ENCODE measurements at places on chromosomes 12 and 14.

DNA sequence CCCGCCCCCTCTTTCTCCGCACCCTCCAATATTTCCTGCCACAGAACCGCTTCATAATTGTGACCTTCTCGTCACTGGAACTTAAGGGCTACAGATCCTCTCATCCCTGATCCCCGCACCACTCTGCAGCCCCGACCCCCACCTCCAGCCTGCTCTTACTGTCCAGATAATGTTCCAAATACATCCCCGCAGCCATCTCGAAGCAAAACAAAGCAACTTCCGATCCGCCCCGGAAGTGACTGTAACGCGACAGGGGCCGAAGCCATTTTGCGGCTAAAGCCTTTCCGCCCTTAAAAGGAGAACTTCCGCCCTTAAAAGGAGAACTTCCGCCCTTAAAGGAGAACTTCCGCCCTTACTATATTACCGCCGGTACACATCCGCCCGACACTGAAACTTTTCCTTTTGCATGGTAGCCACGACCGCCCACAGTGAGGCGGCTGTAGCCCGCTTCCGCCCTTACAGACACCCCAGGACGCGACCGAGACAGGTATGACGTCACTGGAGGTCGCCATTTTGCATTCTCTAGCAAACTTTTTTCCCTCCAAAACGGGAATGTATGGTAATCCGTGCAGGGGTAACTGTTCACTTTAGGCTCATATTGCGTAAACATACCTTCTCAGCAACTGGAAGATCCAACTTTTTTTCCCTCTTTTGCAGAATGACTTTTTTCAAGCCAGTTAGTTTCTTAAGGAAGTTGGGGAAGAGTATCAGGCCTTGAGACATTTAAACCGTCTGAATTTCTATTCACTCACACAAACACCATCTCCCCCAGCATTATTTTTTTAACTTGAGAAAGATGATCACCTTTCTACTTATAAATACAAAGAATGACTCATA is at the start of gene ING4:
Gene ING4, minus strand, starts transcription at position 214 of the 837 bp plus-strand sequence. Its CDS starts 18 bp downstream, at position 196.
- peak; percentile 99 for DNase-seq

DNA sequence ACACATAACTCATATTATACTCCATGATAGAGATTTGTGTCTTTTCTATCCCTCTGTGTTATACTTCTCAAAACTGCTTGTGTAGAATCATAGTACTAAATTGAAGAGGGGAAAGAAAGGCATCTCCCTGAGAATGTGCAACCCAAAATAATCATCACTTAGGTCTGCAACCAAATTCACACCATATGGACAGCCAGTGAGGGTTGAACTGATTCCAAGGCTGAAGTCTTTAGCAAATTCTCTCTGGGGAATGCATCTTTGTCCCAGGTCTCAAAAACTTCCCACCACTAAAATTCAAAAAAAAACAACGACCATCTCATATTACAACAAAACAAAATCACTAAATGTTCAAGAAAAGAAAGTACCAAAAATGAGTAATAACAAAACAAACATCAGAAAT is 11.0 kb downstream of the ZFC3H1 start:
- DNase-seq: no peak

GRCh38 chr12:12651752-12652151 is 40.1 kb downstream of the CREBL2 start:
- no peak for DNase-seq

DNA sequence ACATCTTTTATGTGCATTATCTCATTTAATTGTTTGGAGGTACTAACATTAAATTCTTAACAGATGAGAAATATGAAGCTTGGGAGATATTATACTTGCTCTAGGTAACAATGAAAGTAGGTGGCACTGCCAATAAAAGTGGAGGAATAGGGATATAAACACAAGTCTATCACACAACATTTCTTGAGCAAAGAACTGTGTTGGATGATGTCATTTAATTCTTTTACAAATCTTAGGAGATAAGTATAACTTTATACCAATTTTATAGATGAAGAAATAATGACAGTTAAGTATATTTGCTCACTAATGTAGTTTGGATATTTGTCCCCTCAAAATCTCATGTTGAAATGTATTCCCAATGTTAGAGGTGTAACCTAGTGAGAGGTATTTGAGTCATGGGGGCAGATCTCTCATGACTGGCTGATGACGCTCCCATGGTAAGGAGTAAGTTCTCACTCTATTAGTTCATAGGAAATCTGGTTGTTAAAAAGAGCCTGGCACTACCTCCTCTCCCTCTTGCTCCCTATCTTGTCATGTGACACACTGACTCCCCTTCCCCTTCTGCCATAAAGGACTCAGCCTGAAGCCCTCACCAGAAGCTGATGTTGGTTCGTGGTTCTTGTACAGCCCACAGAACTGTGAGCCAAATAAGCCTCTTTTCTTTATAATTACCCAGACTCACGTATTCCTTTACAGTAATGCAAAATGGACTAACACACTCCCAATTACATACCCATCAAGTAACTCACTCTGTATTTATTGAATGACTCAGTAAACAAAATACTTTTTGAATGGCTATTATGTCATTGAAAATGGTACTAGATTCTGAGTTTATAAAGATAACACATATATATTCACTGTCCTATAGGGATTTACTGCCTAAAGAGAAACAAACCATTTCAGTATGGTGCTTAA is 146.8 kb upstream of the KITLG start:
- DNase-seq: no peak

DNA sequence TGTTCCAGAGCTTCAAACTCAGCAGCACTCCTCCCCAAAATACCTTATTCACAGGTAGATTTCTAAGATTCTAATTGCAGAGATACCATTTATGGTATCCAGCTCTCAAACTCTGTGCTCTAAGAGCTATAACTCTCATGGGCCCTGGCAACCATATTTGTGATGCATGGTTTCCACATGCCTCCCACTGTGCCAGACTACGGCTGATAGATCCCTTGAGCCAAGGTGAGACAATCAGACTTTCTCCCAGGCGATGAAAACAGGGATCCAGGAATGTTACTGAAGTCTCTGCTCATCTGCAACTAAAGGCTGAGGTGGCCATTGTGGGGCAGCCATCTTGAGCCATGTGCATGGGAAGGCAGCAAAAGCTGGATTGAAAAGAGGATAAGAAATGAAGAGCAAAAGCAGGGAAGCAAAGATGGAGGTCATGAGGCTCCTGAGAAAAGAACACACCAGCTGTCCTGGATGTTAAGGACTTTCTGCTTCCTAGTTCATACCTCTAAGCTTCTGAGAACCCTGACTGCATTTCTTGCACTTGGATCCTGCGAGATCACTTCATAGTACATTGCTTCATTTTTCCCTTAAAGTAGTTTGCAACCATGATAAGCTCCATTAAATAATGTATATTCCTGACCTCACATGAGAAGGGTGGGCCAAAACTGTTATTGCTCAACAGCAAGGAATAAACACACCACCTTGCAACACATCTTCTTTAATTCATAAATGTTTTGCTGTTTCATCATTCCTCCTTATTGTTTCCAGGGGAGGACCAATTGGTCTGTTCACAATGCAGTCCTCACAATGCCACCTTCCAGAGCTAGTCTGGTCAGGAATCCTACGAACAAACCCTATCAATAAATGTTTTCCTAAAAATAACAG is 5.4 kb downstream of the EGLN3 start:
- no peak for DNase-seq

GRCh38 chr14:78834766-78835451 is 664.7 kb downstream of the NRXN3 start:
- DNase-seq: no peak

- DNase-seq: no peak
Measured at GRCh38 chr12:96143827-96144565, 50.2 kb upstream of the ELK3 start.

- no peak for DNase-seq
Measured at GRCh38 chr12:104681012-104681690, 224.4 kb downstream of the CHST11 start.

DNA sequence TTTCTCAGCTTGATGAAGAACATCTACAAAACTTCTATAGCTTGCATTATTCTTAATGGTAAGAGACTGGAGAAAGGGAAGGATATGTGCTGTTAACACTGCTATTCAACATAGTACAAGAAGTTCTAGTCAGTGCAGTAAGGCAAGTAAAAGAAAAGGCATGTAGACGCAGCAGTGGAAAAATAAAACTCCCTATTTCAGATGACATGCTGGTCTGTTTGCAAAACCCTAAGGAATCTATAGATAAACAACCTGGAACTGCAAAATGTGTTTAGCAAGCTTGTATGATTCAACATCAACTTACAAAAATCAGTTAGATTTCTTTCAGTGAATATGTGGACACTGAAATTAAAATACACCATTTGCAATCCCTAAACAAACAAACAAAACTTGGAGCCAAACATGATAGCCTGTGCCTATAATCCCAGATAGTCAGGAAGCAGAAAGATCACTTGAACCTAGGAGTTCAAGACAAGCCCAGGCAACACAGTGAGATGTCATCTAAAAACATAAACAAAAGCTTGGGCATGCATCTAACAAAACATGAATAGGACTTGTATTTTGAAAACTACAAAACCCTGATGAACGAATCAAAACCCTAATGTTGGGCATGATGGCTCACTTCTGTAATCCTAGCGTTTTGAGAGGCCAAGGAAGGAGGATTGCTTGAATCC is 293.6 kb upstream of the RGS6 start:
- DNase-seq: no peak

DNA sequence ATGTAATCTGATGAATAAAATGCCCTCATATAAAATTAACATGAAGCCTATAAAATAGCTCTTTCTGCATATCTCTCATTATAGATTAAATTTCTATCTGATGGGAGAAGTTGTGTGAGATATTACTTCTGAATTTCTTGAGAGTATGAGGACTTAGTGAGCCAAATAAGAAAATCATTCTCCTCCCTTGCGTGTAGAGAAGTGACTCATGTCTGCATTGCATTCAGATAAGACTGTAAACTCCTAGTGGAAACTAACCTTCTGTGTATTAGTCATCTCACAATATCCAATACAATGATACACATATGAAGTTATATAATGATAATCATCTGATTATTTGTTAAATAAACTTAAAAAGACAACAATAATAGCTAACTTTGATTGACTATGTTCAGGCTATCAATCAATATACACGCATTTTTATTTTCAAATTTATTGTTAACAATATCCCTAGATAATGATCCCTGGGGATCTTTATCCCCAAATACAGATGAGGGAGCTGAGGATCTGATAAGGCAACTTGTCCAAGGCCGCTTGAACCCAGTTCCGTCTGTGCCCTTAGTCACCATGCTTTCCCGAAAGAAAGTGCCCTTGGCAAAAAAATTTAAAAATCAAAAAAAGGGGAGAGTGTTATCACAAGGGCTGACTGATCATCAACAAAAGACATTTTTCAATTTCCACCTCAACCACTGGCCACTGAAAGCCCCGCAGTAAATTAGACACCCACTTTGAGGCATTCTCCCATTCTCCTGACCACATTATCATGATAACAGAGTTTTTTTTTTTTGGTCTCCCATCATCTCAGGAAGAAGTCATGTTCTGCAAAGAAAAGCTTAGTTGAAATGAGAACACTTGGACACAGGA is 189.2 kb upstream of the RASSF8 start:
- DNase-seq: no peak

DNA sequence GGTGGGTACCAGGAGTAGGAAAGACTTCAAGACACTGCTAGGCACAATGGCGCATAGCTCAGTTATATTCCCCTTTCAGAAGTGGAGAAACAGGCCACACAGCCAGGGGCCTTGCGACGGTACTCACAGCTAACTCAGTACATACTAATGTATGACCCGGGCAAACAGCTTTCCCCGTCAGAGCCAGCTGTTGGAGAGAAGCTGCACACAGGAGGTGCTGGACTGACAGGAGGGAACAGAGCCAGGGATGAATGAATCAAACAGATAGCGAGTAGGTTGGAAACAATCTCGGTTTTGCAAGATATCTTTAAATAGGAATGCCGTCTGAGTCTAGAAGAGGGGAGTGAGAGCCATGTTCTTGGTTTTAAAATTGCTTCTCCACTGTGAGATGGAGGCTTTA is 45.5 kb downstream of the PRIMA1 start:
- DNase-seq: no peak

GRCh38 chr12:12533238-12533829 is 29.3 kb downstream of the DUSP16 start:
- no peak for DNase-seq

GRCh38 chr12:40921563-40922163 is 229.4 kb downstream of the CNTN1 start:
- DNase-seq: peak; percentile 3

DNA sequence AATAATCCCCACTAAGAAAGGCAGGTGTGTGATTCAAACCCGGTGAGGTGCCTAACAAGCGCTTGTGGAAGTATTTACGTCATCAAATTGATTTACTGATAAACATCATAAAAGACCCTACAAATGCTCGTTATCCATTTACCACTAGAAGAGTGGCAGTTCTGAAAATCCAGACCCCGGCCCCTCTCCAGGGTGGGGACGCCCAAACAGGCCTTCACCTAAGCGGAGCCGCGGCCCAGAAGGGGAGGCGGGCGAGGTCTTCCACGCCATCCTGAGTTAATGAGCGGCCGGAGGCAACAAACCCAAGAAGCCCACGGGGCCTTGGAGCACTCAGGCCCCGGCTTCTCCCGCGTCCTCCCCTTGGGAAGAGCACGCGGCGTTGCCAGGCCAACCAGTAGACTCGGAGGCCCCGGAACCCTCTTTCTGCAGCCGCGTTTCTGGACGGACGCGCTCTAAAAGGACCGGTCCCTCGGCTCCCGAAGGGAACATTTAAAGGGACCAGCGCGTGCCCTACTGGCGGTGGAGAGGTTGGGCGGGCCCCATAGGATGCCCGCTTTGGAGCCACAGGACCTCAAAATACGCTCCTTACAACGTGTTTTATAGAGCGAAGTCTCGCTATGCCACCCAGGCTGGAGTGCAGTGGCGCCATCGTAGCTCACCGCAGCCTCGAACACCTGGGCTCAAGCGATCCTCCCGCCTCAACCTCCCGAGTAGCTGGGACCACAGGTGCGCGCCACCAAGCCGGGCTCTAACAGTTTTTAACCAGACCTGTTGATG is 3.5 kb downstream of the PTPN21 start:
- peak; percentile 47 for DNase-seq

GRCh38 chr14:77498984-77499527 is 440 bp upstream of the ISM2 start:
- DNase-seq: no peak

DNA sequence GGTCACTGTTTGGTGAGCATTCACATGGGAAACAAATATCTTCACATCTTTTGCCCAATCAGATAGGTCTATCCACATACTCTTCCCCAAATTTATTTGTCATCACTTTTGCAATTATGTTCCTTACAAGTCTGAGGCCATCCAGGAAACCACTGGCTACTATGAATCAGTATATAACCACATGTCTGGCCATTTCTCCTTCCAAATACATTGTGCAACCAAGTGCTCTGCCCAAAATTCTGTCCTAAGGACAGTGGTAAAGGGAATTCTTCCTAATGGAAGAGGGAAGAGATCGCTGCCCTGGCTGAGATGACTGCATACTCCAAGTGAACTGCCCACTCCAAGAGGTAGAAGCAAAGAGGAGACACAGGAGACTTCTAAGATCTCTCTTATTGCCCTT is 148.9 kb upstream of the MAX start:
- no peak for DNase-seq
